ENCODE measurements at places on chromosomes 5 and 9.

DNA sequence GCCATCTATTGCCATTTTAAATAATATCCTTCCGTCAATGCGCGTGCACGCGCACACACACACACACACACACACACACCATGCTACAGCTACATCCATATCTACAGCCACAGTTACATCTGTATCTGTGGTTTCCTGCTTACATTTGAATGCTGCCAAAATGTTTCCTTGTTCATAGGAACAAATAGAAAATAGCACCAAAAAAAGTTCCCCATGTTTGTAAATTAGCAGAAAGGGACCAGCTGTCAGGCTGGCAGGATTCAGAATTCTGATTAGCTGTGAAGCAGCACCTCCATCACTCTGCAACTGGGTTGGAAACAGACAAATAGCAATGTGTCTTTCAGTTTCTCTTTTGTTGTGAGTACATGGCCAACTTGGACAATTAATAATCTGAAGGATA lies 601.5 kb downstream of the IRX1 start:
- DNase-seq = no peak

DNA sequence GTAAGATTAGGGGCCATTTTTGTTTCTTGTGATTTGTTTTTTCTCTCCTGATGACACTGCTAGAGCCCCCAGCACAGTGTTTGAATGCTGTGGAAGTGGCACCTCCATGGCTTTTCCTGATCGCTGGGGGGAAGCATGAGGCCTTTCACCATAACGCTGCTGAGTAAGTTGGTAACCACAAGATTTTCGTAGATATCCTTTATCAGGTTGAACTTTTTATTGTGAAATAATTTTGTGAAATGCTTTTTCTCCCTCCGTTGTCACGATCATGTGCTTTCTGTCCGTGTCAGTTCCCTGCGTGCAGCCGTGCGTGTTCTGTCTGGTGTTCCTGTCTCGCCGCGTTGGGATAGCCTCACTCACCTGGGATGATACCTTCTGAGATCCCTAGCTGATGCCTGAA lies 59.4 kb downstream of the EHMT1 start:
- no peak for DNase-seq

DNA sequence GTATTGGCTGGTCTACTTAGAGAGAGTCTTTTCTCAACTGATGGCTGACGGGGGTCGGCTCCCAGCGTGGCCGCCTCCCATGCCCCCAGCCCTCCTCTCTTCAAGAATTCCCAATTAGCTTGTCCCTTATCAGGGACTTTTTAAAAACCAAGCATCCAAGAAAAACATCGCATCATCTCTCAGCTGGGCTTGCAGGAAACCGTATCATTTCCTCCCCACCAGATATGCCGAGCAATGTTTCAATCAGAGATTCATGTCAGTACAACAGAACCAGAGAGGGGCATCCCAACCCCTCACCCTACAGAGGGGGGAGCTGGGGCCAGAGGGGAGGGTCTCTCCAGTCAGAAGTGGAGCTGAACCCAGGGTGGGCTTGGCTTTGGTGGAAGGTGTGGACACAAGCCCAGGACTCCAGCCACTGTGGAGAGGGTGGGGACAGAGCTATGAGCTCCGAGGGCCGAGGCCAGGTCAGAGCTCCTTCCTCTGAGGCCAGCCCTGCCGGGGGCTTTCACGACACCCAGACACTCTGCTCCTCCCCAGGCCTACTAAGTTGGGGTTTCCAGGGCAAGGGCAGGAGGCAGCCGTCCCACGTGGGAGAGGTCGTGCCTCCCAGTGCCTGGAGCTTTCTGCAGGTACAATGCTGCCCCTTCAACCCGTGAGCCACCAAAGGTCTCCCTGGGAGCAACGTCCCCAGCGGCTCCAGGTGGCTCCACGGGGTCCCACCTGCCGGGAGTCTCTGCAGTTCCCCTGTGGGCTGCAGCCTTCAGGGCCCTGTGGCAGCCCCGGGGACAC lies 39.0 kb upstream of the TMEM250 start:
- DNase-seq = no peak

- no peak for DNase-seq
Measured at GRCh38 chr5:139746691-139747582, 48.7 kb upstream of the PSD2 start.

- no peak for DNase-seq
Measured at GRCh38 chr9:70564468-70565335, 150.2 kb upstream of the KLF9 start.

- no peak for DNase-seq
Measured at GRCh38 chr5:2919310-2920018, 168.0 kb upstream of the IRX2 start.

DNA sequence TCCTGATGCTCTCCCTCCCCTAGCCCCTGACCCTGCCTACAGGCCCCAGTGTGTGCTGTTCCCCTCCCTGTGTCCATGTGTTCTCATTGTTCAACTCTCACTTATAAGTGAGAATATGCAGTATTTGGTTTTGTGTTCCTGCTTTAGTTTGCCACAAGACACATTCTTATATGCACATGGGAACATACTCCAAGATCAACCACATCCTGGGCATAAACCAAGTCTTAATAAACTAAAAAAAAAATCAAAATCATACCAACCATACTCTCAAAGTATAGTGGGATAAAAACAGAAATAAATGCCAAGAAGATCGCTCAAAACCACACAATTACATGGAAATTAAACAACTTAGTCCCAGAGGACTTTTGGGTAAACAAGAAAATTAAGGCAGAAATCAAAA lies 11.2 kb upstream of the ZCCHC9 start:
- no peak for DNase-seq

- peak; percentile 59 for DNase-seq
Measured at GRCh38 chr9:90870621-90871326, 69.2 kb downstream of the SYK start.

- DNase-seq = peak; percentile 94
Measured at GRCh38 chr5:107389130-107389774, 281.5 kb downstream of the EFNA5 start.

- DNase-seq = no peak
Measured at GRCh38 chr5:176916337-176916736, 17.2 kb upstream of the HK3 start.

DNA sequence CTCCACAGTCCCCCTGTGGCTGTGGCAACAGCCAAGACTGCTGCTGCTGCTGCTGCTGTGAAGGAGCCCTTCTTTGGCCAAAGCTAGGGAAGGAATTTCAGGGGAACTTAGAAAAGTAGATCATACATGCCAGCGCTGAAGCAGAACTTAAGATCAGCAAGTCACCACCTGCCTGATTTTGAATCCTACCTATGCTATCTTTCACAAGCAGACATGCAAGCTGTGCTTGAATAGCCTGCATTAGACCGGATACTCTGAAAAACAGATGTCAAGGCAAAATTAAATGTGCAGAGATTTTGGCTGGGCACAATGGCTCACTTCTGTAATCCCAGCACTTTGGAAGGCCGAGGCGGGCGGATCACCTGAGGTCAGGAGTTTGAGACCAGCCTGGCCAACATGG lies 99.3 kb upstream of the ZNF366 start:
- no peak for DNase-seq

GRCh38 chr9:304519-305185 lies 90.0 kb downstream of the DOCK8 start:
- peak; percentile 2 for DNase-seq

DNA sequence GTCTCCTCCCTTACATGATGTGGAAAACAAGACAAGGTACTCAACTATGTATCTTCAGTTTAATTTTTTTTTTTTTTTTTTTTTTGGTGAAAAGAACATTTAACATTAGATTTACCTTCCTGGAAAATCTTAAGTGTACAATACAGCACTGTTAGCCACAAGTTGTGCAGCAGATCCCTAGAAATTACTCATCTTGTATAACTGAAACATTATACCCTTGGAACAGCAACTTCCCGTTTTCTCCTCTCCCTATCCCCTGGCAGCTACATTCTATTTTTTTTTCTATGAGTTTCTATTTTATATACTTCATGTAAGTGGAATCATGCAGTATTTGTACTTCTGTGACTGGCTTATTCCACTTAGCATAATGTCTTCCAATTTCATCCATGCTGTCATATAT lies 421.9 kb upstream of the FTMT start:
- DNase-seq = no peak

GRCh38 chr5:149382517-149383220 lies 3.6 kb upstream of the IL17B start:
- no peak for DNase-seq

- no peak for DNase-seq
Measured at GRCh38 chr9:68545033-68545705, 4.5 kb upstream of the TMEM252 start.

- DNase-seq = peak; percentile 95
Measured at GRCh38 chr5:150409638-150410523, 2.8 kb downstream of the CD74 start.

GRCh38 chr5:152305525-152305924 lies 99.6 kb downstream of the NMUR2 start:
- DNase-seq = no peak

DNA sequence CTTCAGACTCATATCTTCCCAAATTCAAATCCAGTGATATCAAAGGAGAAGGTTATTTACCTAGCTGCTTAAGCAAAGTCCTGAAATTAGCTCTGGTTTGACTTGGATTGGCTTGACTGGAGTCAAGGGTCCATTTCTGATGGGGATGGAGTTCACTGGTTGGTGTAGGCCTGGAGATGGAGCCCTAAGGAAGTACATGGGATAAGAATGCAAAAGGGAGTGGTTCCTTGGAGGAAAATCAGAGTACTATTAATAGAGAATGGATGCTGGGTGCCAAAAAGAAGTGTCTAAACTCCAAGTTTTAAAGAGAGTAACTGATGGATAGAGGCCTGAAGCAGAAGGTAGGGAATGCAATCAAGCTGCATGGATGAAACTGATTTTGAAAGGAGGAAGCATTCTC lies 13.8 kb downstream of the TXNDC8 start:
- DNase-seq = no peak

- no peak for DNase-seq
Measured at GRCh38 chr5:110106750-110107149, 417.0 kb downstream of the MAN2A1 start.

DNA sequence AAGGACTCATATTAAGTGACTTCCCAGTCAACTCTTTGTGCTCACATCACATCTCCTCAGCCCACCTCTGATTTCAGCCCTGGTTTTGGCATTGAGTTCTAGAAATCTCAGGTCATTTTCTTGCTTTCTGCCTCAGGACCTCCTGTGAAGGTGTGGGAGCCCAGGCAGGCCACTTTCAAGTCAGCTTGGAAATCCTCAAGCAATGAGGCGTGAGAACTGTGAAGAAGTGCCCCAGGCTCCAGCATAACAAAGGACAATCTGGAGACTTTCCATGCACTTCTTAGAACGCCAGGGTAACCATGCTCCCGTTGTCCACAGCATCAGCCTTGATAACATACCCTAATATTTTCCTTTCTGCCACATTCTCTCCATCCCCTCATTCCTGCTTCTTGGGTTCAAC lies 131.2 kb upstream of the MAP3K1 start:
- no peak for DNase-seq

DNA sequence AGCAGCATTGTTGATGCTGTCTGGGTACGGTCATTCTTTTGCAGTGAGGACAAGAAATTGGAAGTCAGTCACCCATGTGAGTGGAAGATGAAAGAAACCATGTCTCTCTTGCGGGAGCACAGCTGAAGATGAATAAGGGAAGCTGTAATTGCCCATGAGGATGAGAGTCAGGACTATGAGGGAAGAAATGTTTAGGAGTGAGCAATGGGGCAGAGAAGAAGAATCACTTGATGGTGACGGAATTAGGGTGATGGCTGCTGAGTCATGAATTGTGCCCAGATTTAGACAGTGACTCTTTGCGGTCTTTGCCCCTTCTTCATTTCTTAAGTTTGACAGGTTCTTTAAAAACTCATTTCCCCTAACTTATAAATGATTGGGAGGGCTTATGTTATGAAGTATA lies 183.3 kb downstream of the MAST4 start:
- DNase-seq = no peak

- DNase-seq = peak; percentile 77
Measured at GRCh38 chr9:134135343-134136117, at the start of gene WDR5. Gene WDR5, plus strand, starts transcription at chr9:134136082. Its CDS starts 3,796 bp downstream, at chr9:134139878.

- DNase-seq = no peak
Measured at GRCh38 chr5:126744836-126745235, 32.1 kb upstream of the LMNB1 start.

- no peak for DNase-seq
Measured at GRCh38 chr5:380701-381309, 59.3 kb downstream of the AHRR start.

- peak; percentile 40 for DNase-seq
Measured at GRCh38 chr5:56506211-56506965, 273.3 kb upstream of the ANKRD55 start.

GRCh38 chr9:91555132-91555531 lies 131.5 kb upstream of the NFIL3 start:
- no peak for DNase-seq

- DNase-seq = no peak
Measured at GRCh38 chr5:100424787-100425186, 110.4 kb upstream of the FAM174A start.

GRCh38 chr5:32446630-32447029 lies 2.1 kb upstream of the ZFR start:
- no peak for DNase-seq

GRCh38 chr9:90023861-90024260 lies 419.0 kb downstream of the GADD45G start:
- DNase-seq = no peak

- no peak for DNase-seq
Measured at GRCh38 chr5:69432412-69433206, 17.7 kb downstream of the MARVELD2 start.

DNA sequence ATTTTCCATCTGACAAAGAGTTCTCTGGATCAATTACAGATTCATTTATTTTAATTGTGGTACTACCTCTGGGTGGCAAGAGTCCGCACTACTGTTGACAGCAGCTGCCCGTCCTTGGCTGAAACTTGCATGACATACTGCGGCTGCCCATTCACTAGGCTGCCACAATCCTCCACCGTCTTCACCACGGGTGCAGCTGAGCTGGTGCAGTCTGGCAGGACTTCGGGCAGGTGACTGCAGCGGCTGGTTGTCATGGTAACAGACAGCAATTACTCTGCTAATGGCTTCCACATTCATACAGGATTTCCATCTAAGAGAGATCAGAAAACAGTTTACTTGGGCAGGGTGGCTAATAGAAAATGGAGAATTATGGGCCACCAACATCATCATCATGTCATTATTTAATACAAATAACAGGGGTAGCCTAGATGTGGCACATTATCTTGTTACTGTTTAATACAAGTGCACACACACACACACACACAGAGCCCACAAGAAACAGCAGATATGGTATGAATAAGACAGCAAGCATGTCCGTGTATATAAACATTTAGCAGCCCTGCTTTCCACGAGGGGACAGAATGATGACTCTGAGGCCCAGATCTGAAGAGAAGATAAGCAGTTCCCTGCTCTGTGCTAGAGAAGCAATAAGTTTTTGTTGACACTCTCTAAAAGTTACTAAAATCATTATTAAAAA lies 112.3 kb downstream of the MARCHF3 start:
- DNase-seq = no peak

Measured in A172 (cell line).